ENCODE measurements at places on chromosomes 12 and 14.

DNA sequence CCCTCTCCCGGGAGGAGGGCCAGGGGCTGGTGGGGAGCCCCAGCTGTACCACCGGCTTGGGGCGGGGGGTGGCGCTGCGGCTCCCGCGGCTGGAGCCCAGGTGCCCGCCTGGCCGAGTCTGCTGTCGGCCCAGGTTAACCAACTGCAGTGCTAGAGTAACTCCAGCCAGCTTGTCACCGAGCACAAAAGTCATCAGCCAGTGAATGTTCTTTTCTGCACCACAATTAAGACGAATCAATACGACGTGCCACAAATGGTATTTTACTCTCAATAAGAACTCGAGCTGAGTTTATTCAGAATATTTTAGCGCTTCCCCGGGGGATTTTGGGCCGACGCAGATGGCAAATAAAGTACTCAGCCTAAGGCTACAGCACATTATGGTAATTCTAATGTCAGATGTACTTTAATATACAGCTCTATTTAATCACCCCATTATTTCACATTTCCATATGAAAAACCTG, 83.2 kb downstream of the BCL11B start:
- no peak for DNase-seq

GRCh38 chr14:102418853-102419240, 56.1 kb downstream of the TECPR2 start:
- no peak for DNase-seq

DNA sequence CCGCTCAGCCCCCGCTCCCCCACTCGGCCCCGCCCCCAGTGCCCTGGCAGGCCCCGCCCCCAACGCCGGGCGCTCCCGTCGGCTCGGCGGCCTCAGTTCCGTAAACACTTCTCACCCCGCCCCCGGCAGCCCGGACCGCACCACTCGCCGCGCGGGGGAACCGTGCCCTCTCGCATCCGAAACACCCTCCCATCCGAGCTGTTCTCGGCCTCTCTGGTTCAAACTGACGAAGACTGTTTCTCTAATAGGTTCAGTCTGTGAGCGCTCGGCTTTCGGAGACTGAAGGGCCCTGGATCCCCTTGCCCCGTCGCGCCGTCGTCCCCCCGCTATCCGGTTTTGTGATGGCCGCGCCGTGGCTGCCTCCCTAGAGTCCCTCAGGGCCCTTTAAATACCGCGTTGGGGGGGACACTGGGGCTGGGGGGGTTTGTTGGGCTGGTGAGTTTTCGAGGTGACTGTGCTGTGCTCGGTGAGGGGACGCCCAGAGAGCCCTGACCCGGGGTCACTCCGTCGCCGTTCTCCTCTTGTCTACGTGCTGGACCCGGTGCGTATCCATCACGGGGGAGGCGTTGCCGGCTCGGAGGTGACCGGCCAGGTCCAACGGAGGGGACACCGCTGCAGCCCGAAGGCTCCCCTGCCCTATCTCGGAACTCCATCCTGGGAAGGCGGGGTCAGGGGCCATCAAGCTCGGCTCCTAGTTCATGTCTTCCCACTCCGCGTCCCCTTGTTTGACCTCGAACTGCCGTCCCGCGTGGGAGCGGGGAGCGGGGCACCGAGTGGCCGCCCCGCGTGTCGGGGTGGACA, at the start of gene TCP11L2:
TSS of gene TCP11L2 (plus strand) at position 333 of the 801 bp plus-strand sequence. CDS start 8,343 bp downstream, outside the sequence.
- DNase-seq = peak; percentile 77

- no peak for DNase-seq
These were observed 12.5 kb downstream of the TM7SF3 start for GRCh38 chr12:27001663-27002062.

GRCh38 chr12:122306407-122306806, 40.1 kb upstream of the VPS33A start:
- DNase-seq = no peak

- DNase-seq = no peak
These were observed 319.4 kb downstream of the TMEM121 start for GRCh38 chr14:105845725-105846309.

GRCh38 chr12:57692500-57692899, 1.4 kb upstream of the OS9 start:
- no peak for DNase-seq

Measured in stimulated activated CD8-positive, alpha-beta memory T cell treated with anti-CD3 and anti-CD28 coated beads, Interleukin-15, amount 100 ng/mL, for 24 hours (primary cell).